ENCODE measurements at places on chromosomes 3 and 15.

DNA sequence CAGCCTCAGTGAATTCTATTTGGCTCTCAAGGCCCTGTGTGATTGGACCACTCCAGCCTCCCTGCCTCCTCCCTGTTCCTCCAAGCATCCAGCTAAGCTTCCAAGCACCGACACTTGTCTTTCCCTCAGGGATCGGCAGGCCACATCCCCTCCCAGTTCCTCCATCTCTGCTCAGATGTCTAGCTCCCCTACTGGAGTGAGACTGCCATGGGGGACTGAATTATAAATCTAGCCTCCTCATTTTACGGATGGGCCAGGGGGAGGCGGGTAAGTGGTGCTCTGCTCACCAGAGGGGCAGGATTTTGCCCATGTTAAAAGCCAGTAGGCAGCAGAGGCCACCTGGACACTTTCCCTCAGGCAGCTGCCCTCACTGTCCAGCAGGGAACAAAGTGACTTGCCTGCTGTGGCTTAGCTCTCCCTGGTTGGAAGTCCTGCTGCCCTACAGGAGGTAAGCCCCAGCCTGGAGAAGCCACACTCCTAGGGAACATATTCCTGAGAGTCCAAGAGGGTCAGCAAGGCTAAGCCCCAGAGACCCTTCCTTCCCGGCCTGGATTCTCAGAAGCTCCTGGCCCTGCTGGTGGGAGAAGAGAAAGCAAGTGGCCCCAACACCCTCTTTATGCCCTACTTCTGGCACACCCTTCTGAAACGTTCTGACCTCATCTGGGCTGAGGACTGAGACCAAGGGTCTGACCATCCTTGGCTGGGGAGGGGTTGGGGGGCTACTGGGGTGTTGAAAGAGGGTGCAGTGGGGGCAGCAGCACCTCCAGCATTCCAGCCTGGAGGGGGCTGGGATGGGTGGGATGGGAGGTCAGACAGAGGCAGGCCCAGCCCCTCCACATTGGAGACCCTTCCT lies 9.1 kb upstream of the HHATL start:
- no peak for DNase-seq

DNA sequence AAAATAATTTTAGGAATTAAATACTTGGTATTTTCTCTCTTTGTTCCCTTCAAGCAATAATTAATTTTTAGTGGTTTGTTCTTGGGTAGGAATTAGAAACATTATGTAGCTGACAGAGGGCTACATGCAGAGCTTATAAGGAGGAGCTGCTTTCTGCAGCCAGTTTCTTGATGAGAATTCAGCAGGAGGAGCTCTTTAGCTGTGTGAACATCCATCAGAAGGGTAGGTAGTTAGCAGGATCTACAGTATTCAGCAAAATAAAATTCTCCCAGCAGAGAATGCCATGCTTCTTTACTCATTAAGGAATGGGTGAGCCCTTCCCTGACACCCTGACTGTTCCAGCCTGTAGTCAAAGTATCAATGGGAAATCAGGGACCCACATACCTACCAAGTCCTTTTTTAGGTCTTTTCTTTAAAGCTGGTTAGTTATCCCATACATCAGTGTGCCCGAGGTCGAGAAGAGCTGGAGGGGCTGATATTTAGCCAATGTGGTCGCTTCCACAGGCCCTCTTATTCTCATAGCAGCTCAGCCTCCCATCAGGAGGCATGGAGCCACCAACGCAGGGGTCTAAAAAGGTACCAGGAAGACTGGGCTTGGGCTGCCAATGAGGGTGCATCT lies 54.0 kb downstream of the KCNAB1 start:
- DNase-seq = no peak

DNA sequence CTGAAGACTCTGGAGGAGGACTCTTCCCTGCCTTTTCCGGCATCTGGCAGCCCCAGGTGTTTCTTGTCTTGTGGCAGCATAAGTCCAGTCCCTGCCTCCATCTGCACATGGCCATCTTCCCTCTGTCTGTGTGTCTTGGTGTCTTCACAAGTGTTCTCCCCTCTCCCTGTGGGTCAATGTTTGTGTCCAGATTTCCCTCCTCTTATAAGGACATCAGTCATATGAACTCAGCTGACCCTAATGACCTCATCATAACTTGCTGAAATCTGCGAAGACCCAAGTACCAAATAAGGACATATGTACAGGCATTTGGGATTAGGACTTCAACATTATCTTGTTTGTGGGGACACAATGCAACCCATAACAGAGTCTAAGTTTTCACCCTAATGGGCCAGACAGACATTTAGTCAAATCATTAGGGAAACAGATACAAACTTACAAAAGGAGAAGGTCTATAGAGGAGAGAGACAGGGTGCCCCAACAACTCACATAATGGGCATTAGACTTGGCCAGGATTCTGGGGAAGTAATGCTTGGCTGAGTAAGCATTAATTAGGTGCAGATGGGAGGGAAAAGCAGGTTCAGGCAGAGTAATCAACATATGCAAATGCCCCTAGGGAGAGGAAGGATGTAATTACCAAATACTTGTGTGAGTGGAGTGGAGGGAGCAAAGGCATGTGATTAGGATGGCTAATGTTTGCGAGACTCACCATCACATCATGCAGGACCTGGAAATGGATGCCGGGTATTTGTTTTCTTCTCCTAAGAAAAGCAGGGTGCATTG lies 372.8 kb upstream of the TBL1XR1 start:
- no peak for DNase-seq

GRCh38 chr3:42094128-42094527 lies 3.0 kb downstream of the TRAK1 start:
- no peak for DNase-seq

- DNase-seq = no peak
Observed at GRCh38 chr15:35777061-35777460, 231.1 kb upstream of the DPH6 start.

DNA sequence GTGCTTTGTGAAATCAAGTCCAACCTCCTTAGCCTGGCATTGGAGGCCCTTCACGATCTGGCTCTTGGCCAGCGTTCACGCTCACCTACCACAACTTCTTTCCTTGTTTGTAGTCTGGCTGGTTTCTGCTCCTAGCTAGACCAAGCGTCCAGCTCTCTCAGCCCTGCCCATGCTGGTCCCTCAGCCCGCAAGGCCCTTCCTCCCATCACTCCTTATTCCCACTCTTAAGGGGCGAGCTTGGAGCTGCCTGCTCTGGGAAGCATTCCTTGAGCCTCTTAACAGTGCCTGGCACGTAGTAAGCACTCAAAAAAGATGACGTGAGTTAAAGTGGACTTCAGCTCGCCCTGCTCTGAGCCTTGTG lies 8.7 kb downstream of the SLC6A6 start:
- no peak for DNase-seq

DNA sequence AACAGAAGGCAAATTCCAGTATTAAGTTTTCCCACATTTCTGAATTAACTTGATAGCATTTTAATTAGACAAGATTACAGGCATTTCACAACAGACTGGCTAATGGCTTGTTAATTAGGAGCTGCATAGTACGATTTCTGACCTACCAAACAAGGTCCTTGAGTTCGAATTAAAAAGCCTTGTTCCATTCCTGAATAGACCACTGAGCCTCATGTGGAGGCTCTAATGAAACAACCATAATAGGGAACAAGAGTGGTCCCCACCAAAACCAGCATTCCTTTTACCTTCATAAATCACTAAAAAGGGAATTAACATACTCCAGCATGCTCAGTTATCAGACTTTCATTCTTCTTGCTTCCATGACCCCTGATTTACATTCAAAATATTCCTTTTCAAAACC lies 66.4 kb downstream of the PRTG start:
- DNase-seq = no peak

GRCh38 chr3:196117809-196118208 lies 35.9 kb upstream of the TFRC start:
- no peak for DNase-seq

DNA sequence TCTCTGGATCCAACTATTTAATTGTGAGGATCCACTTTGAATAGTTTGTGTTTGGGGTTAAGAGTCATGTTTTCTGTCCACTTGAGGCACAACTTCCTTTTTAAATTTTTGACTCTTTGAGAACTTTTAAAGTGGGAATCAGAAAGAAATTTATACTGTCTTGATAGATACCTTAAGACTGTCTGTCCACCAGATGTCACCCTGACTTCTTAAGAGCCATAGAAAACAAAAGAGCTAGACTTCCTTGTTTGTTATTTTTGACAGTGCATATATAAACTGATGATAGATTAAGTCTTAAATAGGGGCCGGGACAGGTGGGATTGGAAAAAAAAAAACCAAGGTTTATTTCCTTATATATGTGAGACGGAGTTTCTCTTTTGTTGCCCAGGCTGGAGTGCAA lies 52.1 kb upstream of the WDR72 start:
- DNase-seq = no peak

GRCh38 chr3:33577173-33577572 lies 137.0 kb upstream of the UBP1 start:
- DNase-seq = no peak

DNA sequence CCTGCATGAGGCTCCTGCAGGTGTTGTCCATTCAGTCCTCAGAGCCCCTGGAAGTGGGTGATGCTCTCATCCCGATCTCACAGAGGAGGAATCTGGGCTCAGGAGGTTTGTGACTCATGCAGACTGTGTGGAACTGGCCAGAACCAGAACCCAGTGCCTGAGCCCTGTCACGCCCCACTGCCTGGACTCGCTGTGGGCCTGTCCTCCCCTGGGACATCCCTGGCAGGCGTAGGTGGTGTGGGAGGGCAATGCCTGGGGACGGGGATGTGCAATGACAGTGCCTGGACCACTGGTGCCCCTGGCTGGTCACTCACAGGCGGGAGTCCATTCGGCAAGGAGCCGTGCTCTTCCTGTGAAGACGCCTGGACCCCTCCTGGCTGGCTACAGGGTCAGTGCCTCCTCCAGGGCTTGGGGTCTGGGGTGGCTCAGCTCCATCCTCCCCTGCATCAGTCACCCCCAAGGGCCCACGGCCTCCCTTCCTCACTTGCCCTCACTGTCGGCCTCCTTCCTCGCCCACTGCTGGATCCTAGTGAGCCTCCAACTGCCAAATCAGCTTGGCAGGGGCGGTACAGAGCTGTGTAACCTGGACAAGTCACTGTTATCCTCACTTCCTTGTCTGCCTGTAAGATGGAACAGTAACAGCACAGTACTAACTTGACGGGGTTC lies 14.9 kb downstream of the PSTPIP1 start:
- DNase-seq = no peak

DNA sequence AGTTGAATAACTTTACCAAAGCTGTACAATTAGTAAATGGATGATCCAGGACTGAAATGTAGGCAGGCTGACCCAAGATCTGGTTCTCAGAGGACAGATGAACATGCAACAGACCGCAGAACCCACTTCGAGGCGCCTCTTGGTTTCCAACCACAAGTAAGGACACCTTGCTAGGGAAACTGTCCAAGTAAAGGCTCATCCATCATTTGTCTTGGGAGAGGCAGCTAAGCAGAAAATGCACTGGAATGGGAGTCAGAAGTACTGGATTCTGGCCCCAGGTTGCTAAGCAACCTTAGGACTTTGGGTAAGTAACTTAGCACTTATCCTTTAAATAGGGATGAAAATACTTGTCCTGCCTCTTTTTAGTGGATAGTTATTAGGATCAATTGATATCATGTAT lies 366.3 kb upstream of the LRRC3B start:
- DNase-seq = no peak

DNA sequence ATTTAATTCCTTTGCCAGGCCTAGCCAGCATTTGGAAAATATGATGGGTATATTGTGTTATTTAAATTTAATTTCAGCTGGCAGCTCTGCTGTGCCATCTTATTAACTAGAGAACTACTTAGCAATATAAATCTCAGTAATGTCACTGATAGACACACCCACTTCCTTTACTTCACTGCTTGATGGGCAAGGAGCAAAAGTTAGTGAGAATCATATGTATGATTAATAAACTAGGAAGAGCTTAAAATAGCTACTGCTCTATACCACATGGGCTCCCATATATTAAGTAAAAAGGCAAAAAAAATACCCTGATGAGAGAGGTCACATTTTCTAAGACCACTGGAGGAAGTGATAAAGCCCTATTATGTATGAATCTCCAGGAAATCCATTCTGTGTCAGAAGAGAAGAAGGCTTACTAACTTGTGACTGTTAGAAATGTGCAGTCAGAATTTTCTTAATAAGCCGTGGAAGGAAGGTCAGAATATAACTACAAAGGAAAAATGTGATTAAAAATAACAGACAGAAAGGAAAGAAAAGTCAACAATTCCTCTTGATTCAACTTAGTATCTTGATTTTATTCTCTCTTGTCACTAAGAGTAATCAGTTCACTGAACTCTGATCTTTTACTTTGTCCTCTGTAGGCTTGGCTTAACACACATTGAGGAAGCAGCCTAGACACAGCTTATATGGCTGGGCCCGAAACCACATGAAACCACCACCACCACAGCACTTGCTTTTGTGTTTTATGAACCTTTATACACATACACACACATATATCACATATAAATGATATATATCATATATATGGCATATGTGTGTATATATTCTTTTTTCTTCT lies 1233.9 kb upstream of the ALCAM start:
- DNase-seq = no peak

DNA sequence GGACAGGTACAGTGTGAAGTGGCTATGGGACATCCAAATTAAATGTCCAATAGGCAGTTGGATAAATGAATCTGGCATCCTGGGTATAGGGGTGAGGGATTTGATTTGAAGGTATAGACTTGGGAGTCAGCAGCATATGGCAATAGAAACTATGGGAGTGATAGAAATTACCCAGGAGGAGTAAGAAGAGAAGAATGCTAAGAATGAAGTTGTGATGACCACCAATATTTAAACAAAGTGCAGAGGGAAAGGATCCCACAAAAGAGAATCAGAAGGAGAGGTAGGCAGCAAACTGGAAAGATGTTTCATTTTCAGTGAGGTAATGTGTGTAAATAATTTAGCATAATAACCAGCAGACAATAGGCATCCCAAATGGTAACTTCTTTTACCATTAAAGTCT lies 13.8 kb upstream of the MSL2 start:
- DNase-seq = no peak

GRCh38 chr3:159625594-159625993 lies 363.0 kb upstream of the IL12A start:
- no peak for DNase-seq

DNA sequence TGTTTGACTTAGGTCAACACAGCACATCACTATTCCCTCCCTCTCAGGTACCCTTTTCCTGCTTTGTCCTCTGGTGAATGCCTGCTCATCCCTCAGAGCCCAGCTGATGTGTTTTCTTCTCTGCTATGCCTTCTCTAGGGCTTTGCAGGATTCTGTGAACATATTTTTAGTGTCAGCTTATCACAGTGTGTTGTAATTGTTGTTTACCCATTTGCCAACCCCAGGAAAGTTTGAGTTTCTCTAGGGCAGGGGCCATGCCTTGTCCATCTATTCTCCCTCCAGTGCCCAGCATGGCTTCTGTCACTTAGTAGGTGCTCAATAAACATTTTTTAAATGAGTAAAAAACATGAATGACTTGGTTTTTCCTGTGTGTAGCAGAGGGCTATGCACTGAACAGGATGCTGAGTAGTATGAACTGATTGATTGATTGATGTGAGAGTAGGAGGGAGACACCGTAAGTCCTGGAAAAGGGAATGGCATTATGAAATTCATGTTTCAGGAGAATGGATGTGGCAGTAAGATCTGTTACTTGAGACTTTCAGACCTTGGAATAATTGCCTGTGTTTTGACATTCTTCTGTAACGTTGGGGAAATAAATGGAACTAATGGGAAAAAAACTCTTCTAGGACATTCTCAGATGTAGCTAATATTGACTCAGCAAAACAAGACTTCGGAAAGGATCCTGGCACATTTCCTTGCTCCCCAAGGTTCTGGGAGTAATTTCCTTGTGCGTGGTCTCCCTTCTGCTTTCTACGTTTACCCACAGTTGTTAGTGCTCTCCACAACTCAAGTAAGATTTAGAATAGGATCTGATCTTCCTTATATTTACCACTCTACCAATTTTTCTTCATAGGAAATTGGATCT lies 267.3 kb upstream of the TBL1XR1 start:
- no peak for DNase-seq
